Astrocyte of the cerebellum (primary cell): ENCODE measurements at places on chromosomes 11 and 22.
A peak's percentile ranks its signal among the peaks of the same experiment; 100 is the strongest.

- DNase-seq = no peak
These were observed 154.1 kb upstream of the CTSC start for GRCh38 chr11:88491674-88492073.

- no peak for DNase-seq
These were observed 1858.3 kb upstream of the RAG2 start for GRCh38 chr11:38456371-38456770.

- DNase-seq = no peak
These were observed 26.8 kb downstream of the OR2AG2 start for GRCh38 chr11:6745018-6745417.

DNA sequence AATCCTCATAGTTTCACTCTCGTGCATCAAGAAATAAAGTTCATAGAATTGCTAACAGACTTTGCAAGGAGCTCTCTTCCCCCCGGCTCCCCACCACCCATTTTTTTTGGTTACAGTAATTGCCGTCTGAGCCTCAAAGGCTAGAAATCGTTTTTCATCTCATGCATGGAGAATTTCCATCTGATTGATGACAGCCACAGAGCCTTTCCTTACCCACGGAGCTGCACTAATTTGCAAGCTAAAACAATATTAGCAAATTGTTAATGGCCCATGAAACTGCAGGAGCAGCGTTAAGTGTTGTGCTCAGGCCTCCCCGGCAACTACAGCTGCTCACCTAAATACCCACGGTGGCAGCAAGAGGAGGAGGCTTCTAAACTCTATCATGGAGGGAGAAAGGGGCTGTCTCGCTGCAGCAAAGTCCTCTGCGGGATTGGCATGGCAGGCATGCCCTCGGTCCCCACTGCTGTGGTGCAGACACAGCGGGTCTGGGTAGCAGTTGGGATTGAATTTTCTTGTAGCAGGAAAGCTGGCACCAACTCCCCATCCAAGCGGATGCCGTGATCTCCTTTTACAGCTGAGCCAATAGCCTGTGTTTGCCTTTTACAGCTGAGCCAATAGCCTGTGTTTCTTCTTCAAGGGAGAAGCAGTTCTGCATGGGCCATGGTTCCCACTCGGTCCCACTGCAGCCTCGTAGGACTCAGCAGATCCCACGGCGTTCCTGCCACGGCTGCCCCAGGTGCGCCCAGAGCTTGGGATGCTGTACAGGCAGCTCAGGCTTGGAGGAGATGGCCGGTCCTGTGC is 412.3 kb downstream of the BRD1 start:
- DNase-seq = no peak

DNA sequence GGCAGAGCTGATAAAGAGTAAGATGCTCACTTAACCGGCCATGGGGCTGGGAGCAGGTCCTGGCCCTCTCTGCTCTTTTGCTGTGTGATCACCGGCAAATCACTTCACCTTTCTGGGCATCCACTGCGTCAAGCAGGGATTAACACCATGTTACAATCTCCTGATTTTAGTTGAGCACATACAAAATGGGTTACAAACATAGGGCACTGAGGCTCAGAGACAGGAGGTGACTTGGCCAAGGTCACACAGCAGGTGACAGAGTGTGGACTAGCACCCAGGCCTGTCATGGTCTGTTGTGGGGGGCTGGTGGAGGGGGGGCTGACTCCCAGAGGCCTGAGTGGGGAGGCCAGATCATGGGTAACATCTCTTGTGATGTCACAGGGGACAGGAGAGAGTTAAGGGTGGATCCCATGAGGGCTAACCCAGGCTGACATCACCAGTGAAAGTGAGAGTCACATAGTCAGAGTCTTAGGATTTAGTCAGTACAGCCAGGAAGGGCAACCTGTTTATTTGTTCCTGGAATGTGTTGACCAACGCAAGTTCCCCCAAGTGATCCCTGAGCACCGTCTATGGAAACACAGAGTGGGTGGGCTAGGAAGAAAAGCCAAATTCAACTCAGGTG is 27.8 kb downstream of the GDPD5 start:
- no peak for DNase-seq

- DNase-seq = no peak
These were observed 35.1 kb downstream of the MORC2 start for GRCh38 chr22:30933457-30933856.

- peak; percentile 34 for DNase-seq
These were observed 32.9 kb downstream of the SIK2 start for GRCh38 chr11:111634981-111635705.

- DNase-seq = no peak
These were observed 6.1 kb downstream of the SREBF2 start for GRCh38 chr22:41838842-41839618.

- DNase-seq = no peak
These were observed 131.8 kb downstream of the FEZ1 start for GRCh38 chr11:125364121-125364826.
